ENCODE measurements at places on chromosomes 2 and 18. TPM values are rescaled to one million over a fixed set of nuclear protein-coding genes. Genes with fewer than 3 reads are reported as not detected.

- DNase-seq, result peak; percentile 71
These were observed 14.3 kb downstream of the DSG2 start for GRCh38 chr18:31512203-31512764.

- no peak for DNase-seq
These were observed 141.1 kb downstream of the ANTXR1 start for GRCh38 chr2:69154106-69154505.

The FAM110C gene
- total RNA-seq, result 0.60 TPM

DNA sequence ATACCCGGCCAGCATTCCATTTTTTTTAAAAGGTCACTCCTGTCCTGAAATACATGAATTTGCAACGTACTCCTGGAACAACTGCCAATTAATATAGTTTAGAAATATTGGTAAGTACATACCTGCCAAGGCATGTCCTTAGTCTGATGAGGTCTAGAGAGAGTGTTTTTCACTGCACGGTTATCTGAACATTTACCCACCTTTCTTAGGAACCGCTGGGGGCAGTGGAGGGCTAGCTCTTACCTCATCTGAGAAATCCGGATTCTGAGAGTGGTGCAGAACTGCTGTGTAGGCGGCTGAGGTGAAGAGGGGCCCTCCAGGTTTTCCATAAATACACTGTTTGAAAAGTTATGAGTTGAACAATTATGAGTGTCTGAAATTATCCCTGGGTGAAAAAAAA is 133.1 kb upstream of the CCDC195 start:
- DNase-seq, result no peak

The DPP4 gene
- total RNA-seq, result not detected

The MERTK gene
- 8.7 TPM for total RNA-seq

DNA sequence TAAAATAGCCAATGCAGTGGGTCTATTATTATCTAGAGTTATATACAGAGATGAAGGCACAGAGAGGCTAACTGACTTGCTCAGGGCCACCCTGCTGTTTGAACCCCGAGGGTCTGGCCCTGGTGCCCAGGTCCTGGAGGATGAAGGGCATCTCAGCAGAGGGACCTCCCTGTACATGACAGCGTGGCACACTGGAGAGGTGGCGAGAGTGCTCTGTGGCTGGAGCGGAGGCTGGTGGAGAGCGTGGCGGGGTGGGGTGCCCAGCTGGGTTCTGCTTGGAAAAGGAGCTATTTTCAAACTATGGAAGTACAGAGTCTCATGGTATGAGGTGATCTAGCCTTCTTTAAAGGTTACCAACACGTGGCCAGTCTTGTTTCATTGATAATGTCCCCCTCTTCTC is 35.8 kb downstream of the GREB1 start:
- no peak for DNase-seq

The ARHGAP25 gene
- 3.0 TPM for total RNA-seq

The SIX2 gene
- total RNA-seq, result 0.89 TPM

The ZNF2 gene
- total RNA-seq, result 6.4 TPM

GRCh38 chr18:58728719-58729118 is 57.5 kb downstream of the MALT1 start:
- DNase-seq, result no peak

GRCh38 chr2:46181789-46182530 is 115.2 kb upstream of the EPAS1 start:
- no peak for DNase-seq

The RAB27B gene
- total RNA-seq, result 0.14 TPM

GRCh38 chr2:134177351-134177931 is 76.4 kb upstream of the MGAT5 start:
- no peak for DNase-seq

DNA sequence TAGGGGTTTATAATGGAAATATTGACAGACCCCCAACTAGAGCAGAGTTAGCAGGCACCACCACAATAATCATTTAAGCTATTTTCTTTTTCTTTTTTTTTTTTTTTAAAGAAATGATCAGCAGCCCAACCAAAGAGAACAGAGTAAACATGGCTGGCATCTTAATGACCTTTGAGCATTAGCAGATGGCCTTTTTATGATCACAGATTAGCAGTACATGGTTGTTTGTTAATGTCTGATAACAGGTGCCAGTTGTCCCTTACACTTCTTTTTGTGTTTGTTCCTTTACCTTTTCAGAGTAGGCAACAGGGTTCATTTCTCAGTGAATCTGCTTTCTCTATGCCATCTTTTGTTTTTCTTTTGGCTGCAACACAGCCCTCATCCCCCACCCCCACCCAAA is 747.0 kb downstream of the BCL11A start:
- no peak for DNase-seq

DNA sequence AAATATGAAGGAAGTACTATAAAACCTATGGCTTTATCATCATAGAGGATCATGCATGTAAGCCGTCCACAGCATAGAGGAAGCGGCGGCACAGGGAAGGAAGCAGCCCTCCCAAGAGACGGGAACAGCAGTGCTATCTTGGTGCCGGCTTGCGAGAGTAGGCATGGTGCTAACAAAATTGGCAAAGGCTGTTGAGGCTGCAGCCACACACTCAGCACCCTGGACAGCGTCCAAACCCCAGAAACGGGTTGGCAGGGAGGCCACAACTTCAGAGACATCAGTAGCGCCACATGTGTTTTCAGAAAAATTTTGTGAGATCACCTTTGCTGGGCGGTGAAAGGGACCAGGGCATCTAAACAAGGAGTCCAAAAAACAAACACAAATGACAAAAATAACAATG is 37.7 kb downstream of the NETO1 start:
- DNase-seq, result no peak

The LIPG gene
- 1.5 TPM for total RNA-seq

- DNase-seq, result no peak
These were observed 3.7 kb upstream of the ESPNL start for GRCh38 chr2:238096311-238097011.

Measured in cardiac muscle cell (in vitro differentiated cells and primary cell).